ENCODE measurements at places on chromosomes 3 and 15. TPM values are rescaled to one million over a fixed set of nuclear protein-coding genes. Genes with fewer than 3 reads are reported as not detected.

DNASE1L3 gene
- total RNA-seq = 4.3 TPM

GRCh38 chr3:2938711-2939110 is 171.5 kb downstream of the IL5RA start:
- no peak for DNase-seq

DNA sequence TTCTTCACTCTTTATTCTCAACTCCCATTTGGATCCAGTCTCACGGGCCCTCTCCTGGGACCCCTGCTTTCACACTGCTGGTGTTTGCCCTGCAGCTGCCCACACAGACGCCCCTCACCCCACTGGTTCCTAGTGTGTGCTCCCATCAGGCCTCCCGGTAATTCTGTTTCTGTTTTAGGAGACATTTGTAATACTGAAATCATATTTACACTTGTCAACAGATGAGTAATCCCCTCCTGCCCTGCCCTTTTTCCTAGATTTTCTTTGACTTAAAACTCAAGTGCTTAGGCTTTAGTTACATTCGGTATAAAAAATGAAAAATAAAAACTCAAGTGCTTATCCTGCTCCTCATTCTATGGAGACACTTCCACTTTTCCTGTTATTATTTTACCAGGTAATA is 18.4 kb upstream of the ABTB1 start:
- DNase-seq = peak; percentile 46

- no peak for DNase-seq
Measured at GRCh38 chr3:30248423-30248822, 358.0 kb upstream of the TGFBR2 start.

DNA sequence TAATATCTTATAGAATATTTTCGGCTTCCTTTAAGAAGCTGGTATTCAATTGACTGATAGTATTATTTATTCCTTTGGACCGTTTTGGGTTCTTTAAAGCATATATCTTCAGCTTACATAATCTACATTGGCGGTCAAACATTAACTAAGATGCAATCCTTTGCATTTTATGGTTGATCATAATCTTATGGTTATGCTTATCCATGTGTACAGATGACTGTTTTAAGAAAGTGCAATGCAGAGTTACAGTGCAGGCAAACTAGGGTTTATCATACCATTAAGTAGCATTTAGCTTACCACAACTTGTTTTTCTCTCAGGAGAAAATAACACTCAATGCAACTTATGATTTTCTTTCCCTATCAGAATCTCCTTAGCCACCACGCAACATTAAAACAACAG is 41.4 kb upstream of the POU1F1 start:
- no peak for DNase-seq

GRCh38 chr3:116453666-116454346 is 8.5 kb upstream of the LSAMP start:
- DNase-seq = no peak

CRYGS gene
- total RNA-seq = 7.5 TPM

- no peak for DNase-seq
Measured at GRCh38 chr3:10505050-10505790, at the start of gene ATP2B2. ATP2B2 (minus strand) TSS chr3:10505586; CDS start chr3:10449543, 56,043 bp downstream.

DNA sequence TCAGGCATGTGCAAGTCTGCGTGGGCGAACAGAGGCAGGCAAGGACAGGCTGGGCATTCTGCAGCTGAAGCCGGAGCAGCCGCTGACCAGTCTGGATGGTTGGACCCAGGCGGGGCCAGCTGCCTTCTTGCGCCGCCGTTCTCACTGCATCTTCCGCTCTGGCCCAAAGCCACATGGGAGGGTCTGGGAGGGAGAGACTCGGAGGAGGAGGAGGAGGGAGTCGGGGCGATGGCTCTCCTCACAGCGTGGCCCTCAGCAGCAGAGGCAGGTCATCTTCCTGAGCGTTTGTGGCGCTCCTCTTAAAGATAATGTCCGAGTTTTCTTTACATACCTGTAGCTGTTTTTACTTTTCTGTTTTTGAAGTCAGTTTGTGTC is 5.9 kb downstream of the CLK3 start:
- no peak for DNase-seq

SLC51B gene
- not detected for total RNA-seq

DNA sequence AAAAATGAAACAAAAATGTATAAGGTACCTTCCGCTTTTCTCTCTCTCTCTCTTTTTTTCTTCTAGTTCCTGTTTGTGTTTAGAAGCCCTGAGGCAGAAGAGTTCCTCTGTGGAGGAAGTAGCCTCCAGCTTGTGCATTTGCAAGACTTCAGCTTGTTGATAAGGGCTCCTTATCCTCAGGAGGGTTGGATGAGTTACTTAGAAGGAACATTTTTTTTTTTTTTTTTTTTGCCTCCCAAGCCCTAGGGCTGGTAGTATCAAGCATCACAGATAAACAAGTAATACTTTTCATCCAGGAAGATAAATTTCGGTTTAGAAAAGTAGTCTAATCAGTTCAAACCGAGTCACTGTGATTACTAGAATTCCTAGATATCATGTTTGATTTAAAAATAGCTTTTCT is 91.0 kb upstream of the CBLB start:
- DNase-seq = no peak

DNA sequence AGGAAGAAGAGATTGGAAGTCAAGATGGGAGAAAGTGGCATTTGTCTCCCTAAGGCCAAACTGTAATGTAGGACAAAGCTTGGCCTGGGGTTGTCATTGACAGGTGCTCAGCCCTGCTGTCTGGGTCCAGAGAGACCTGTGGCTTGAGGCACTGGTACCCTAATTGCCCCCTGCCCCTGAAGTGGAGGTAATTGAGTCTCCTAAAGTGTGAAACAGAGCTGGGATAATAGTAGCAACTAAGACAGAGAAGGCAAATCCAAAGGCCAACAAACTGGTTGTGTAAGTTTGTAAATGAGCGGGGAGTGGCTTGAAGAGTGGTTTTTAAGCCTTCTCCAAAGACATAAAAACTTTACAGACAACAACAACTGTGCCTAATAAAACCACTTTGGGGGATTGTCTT is 264.2 kb upstream of the ROPN1 start:
- DNase-seq = no peak

CYP8B1 gene
- total RNA-seq = not detected

DNA sequence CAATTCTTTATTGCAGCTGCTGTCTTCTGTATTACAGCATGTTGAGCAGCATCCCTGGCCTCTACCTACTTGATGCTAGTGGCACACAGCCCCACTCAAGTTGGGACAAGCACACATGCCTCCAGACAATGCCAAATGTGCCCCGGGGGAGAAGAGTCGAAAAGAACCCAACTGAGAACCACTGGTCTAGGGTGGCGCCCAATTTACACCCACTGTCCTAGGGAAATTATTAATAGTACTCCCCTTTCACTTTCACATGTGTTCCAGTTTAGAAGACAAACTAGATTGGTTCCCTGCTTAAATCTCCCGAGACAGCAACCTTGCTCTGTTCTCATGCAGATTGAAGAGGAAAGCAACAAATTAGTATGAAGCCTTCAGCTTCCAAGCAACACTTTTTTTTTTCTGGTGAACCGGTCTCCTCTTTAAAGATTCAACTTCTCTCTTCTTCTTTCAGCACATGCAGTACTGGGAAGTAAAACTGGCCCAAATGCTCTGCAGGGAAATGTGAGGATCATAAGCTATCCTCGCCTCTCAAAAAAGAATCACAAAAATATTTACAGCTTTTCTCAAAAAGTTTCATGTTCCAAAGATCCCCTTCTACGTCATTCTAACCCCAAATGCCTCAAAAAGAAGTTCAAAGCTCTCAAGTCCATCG is 823.9 kb upstream of the CFAP20DC start:
- no peak for DNase-seq

All from aorta (tissue), 5 donors.